ENCODE measurements at places on chromosomes 7 and 10. TPM values are rescaled to one million over a fixed set of nuclear protein-coding genes. Genes with fewer than 3 reads are reported as not detected.

GLI3 gene
- 0.30 TPM for total RNA-seq

H2BK1 gene
- not detected for total RNA-seq

TMEM270 gene
- 0.17 TPM for total RNA-seq

OPALIN gene
- total RNA-seq: not detected

CYP2E1 gene
- 0.26 TPM for total RNA-seq

TMEM273 gene
- not detected for total RNA-seq

GPER1 gene
- total RNA-seq: 2.0 TPM

LIPA gene
- total RNA-seq: 43.8 TPM

AKR1C1 gene
- 467 TPM for total RNA-seq

PLXDC2 gene
- 0.03 TPM for total RNA-seq

TCAF2 gene
- total RNA-seq: 1.4 TPM

DLX6 gene
- total RNA-seq: not detected

MSMB gene
- not detected for total RNA-seq

POU6F2 gene
- not detected for total RNA-seq

POLR2J2 gene
- 0.46 TPM for total RNA-seq

LIPK gene
- total RNA-seq: not detected

UPK3BL2 gene
- total RNA-seq: 3.4 TPM
